ENCODE measurements at places on chromosomes 5 and 9.

GRCh38 chr9:93225417-93225816 is 41.5 kb downstream of the WNK2 start:
- no peak for DNase-seq

GRCh38 chr5:58365791-58366190 is 94.1 kb downstream of the PLK2 start:
- DNase-seq = no peak

- DNase-seq = no peak
These were observed 56.4 kb upstream of the GOLPH3 start for GRCh38 chr5:32230356-32231099.

DNA sequence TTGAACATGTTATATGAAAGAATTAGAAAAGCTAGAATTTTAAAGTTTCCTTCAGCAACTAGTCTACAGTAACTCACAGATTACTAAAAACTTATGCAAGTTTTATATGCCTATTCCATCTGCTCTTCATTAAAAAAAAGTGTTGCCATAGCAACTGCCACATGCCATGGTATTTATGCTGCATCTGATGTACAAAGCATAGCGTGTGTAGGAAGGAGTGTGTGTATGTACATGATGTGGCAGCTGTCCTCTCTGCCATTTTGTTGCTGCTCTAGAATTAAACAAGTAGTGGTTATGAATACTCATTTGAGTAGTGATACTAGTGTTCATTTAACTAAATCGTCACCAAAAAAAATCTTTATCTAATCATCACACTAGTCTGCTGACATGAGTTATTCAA is 593.5 kb downstream of the CETN3 start:
- DNase-seq = no peak

DNA sequence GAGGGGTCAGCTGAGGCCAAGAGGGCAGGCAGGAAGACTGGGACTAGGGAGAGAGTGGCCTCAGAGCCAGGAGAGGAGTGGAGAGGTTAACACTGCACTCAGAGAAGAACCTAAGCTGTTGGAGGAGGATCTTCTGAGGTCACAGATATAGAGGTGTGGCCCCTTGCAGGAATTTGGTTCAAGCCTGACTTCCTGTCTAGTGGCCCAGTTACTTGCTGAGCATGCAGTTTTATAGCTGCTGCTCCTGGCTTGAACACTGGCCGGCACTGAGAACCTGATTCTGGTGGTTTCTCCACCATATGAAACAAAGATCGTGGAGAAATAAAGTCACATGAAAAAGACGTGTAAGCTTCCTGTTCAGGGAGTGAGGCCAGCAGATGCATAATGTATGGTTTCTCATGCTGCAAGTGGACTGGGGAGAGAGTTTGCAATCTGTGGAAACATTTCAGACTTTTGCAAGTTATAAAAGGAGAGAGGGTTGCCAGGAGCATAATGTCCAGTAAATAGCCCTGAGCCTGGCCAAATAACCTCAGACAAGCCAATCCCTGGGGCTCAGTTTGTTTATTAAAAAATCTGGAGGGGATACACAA is 82.6 kb downstream of the GALNT10 start:
- DNase-seq = no peak

- no peak for DNase-seq
These were observed 161.1 kb downstream of the C5orf15 start for GRCh38 chr5:133807348-133807747.

DNA sequence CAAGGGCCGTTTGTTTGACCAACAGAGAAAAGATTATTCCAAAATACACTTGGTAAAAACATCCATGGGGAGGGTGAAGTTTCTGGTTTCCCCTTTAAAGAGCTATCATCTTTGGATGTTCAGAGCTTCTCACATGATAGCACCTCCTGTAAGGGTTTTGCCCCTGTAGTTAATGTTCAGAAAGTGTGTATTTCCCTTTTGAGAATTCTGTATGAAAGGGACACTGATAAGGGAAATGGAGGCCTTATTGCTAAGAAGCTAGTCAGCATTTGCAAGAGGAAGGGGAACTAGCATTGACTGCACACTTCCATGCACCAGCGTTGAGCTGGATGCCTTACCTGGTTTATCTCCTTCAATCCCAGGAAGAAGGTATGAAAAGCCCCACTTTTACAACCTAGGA is 31.5 kb upstream of the C5orf58 start:
- DNase-seq = no peak

DNA sequence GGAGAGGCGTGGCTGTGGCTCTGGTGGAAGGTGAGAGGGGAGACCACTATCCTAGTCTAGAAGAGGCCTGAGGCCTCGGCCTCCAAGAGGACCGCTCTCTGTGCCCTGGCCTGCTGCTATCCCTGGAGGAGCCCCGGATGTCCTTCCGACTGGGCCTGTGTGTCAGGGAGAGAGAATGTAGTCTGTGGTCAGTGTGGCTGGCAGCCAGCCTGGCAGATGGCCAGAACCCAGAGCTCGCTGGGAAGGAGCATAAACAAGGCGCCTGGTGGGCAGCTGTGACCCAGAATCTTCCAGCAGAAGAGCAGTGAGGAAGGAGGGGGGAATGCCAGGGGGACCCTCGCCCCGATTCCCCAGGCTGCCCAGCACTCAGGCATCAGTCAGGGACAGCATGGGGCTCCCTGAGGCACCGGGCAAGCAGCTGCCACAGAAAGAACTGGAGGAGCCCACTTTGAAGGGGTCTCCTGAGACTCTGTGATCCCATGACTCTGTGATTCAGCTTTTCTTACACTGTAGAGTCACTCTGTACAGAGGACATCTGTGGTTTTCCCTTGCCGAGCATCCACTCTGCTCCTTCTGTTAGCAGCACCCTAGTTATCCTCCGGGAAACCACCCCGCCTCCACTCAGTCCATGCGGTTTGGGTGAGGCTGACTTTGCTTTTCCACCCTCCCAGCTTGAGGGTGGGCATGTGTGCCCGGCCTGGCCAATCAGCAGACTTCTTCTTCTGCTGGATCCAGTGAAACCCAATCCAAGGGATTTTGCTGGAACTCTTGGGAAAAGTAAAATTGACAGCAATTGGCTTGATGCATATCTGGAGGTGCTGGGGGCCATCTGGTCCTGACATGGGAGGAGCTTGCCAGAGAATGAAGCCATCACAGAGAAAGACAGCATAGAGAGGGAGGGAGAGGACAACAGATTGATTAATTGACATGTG is 46.2 kb upstream of the PWWP2A start:
- no peak for DNase-seq

GRCh38 chr5:146944764-146945616 is 66.4 kb upstream of the PPP2R2B start:
- DNase-seq = no peak

DNA sequence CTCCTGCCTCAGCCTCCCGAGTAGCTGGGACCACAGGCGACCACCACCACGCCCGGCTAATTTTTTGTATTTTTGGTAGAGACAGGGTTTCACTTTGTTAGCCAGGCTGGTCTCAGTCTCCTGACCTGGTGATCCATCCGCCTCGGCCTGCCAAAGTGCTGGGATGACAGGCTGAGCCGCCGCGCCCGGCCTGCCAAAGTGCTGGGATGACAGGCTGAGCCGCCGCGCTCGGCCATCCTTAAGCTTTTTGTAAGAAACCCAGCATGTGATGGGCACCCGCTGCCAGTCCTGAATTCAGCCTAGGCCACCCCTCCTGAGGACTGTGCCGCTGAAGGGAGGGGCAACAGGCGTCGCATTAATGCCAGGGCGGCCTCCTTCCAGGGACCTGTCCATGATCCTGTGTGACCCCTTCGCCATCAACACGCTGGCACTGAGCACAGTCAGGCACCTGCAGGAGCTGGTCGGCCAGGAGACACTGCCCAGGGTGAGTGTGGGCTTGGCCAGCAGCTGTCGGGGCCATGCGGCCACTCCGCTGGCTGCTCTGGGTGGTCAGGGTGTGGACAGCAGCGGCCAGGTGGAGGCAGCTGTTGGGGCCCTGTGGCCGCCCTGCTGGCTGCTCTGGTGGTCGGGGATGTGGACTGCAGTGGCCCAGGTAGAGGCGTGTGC is 10.5 kb downstream of the NELFB start:
- DNase-seq = no peak

GRCh38 chr9:24793787-24794186 is 248.1 kb upstream of the IZUMO3 start:
- DNase-seq = no peak

DNA sequence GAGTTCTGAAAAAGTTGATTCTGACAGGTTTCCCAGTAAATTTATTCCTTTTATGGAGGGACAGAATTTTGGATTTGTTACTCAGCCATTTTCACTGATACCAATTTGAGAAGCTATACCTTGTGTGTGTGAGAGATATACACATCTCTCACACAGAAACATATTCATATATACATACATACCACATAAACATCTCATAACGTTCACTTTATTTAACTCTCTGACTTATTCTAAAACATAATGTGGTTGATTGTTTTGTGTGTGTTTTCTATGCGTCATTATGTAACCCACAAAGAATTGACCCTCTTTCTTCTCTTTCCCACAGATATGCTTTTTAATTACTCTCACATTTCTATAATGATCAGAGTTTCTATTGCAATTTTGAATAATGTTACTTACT is 570.8 kb upstream of the TLE4 start:
- no peak for DNase-seq

DNA sequence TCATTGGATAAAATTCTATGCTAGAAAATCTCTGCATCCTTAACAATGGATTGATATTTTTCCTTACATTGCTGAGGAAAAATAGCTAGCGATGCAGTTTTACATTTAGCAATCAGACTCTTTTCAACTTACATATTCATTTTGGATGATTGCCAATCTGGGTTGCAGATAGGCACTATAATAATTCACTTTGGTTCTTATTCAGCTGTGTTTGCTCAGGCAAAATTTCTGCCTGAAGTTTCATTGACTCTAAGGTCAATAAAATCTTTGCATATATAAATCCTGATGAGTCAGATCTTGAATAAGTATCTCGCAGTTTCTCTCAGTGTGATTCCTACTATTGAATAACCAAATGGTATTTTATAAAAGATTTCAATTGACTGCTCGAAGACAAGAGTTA is 1105.8 kb downstream of the CDH18 start:
- DNase-seq = no peak

GRCh38 chr5:159680095-159680494 is 236.2 kb upstream of the ADRA1B start:
- DNase-seq = no peak

DNA sequence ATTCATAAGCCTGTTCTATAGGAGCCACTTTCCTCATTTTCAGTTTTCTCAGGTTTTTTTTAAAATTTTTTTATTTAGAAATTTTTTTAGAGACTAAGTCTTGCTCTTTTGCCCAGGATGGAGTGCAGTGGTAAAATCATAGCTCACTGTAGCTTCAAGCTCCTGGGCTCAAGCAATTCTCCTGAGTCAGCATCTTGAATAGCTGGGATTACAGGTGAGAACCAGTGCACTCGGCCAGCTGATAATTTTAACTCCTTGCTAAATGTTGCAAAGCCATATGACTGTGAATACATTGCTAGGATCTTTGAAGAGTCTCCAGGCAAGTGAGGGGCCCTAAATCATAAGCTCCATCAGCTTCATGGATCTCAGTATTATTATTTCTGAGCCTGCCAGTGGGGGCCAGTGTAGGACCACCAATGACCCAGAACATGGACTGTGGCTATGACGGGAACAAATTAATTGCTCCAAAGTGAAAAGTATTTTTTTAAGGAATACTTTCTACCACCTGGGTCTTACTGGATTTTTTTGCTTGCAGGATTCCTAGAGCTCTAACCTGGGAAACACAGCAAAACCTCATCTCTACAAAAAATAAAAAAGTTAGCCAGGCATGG is 5.7 kb upstream of the GAPVD1 start:
- no peak for DNase-seq

- DNase-seq = no peak
These were observed 547.2 kb upstream of the ACO1 start for GRCh38 chr9:31837211-31837610.

DNA sequence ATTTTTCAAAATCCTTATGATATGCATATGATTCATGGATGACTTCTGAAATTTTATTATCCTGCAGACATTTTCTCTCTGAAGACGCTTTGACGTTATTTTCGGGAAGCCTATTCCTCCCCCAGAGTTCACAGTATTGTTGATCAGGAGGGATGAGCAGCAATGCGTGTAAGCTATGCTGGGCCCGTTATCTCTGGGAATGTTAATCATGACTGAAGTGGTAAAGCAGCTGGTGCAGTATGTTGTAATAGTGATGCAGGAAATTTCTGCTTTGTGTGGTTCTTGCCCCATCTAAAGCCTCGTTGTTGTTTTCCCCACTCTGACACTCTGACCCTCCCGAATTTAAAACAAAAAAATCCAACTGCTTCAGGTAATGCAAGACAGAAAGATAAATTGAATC is 1797.8 kb upstream of the WWC1 start:
- no peak for DNase-seq

GRCh38 chr5:66080664-66081063 is 63.4 kb upstream of the SREK1 start:
- no peak for DNase-seq

GRCh38 chr5:63022403-63022802 is 443.8 kb downstream of the LRRC70 start:
- no peak for DNase-seq

DNA sequence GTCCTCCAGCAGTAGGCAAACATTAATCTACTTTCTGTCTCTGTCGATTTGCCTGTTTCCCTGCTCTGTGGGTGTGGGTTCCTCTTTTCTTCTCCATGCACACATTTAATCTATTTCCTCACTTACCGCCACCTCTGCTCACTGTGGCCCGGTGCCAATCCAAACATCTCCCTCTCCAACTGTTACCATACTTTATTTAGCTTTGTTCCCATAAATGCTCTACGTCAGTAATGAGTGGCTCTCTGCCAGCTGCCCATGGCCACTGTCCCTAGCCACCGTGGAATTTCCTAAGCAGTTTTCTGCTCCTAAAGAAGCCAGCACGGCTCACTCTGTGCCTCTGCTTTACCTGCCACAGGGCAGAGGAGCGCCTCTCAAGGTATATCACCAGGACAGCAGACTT is 19.5 kb upstream of the GOLPH3 start:
- DNase-seq = no peak

- no peak for DNase-seq
These were observed 1.8 kb upstream of the RHOBTB3 start for GRCh38 chr5:95729115-95730010.

GRCh38 chr5:135667204-135667603 is 88.4 kb upstream of the CXCL14 start:
- no peak for DNase-seq

DNA sequence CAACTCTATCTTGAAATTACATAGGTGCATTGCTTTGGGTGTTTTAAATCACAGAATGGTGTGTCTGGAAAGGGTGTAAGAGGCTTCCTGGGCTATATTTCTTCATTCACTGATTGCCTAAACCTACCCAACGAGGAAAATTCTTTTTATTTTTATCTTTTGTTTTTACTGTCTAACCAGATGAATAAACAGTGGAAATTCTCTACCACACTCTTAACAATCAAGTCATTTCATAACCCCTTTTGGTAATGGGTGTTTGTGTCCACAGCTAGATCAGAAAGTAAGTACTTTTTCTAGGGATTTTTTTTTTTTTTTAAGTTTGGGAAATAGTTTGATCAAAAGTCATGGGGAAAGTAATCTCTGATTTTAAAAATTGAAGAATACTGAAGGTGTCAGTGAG is 27.6 kb upstream of the C5orf47 start:
- no peak for DNase-seq

- no peak for DNase-seq
These were observed 8.5 kb downstream of the GRHPR start for GRCh38 chr9:37430841-37431597.

GRCh38 chr5:14250084-14250695 is 107.0 kb downstream of the TRIO start:
- DNase-seq = no peak

Data from progenitor cell of endocrine pancreas (in vitro differentiated cells).